ENCODE measurements at places on chromosomes 1 and 21.
A peak's percentile ranks its signal among the peaks of the same experiment; 100 is the strongest.

DNA sequence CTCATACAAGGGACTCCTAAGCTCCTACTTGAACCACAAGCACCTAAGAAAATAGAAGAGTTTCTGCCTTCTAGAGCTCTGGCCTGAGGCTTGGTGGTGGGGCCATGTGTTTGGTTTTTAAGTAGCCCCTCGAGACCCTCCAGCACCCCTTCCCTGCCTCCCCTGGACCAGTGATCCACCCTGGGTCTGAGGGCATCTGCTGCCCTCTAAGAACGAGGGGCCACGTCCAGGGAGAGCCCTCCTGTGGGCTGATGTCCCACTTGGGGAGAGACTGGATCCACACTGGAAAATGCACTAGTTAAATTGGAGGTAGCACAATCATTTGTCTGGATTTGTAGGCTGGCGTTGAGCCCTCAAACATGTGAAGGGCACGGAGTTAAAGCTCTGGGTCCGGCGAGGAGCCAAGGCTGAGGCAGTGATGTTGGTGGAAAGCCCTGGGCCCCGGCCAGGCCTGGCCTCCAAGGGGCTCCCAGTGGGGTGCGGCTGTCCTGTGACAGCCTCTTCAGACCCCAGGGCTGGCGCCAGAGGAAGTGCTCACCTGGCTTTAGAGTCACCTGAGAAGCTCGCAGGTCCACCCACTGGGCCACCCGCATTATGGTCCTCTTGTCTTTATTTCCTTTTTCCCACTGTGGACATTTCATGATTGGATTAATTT lies 65.2 kb downstream of the SLC37A1 start:
- DNase-seq = no peak

DNA sequence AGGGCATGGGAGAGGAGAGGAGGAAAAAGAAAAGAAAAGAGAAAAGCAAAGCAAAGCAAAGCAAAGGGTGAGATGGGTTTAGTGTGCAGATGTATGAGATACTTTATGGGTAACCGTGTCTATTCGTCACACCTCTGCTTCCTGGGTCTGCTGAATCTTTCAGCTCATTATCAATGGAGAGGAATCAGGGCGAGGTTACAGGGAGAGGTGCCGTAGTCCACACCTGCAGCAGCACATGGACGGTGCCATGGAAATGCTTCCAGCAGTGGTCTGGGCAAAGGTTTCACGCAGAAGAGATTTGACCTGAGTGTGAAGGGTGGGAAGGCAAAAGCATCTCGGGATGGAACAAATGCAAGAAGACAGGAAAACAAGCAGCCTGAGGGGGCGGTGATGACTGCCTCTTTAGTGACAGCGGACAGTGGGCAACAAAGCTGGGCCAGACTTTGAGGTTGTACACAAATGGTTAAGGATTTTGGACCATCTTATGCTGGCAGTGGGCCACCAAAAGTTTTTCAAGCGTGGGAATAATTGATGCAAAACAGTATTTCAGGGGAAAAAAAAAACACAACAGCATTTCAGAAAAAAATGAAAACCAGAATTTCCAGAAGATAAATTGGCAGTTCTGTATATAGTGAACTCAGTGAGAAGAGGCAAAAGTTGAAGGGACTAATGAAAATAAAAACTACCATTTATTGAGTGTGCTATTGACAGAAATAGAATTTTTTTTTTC lies 19.5 kb upstream of the SRP9 start:
- no peak for DNase-seq

- no peak for DNase-seq
Observed at GRCh38 chr1:82399093-82399492, 598.4 kb downstream of the ADGRL2 start.

DNA sequence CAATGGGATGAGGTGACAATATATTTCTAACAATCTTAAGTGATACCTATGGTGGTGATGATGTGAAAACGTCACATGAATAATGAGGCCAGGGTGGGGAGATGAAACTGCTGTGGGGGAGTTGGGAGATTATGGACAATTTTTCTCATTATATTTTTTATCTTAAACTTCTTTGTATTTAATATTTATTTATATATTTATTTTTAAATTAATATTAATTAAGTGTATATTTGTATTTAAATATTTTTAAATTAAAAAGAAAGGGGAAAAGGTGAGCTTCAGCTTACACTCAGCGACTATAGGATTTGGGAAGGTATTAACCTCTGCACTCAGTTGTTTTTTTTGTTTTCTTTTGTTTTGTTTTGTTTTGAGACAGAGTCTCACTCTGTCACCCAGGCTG lies 158.7 kb downstream of the PSMG1 start:
- no peak for DNase-seq

DNA sequence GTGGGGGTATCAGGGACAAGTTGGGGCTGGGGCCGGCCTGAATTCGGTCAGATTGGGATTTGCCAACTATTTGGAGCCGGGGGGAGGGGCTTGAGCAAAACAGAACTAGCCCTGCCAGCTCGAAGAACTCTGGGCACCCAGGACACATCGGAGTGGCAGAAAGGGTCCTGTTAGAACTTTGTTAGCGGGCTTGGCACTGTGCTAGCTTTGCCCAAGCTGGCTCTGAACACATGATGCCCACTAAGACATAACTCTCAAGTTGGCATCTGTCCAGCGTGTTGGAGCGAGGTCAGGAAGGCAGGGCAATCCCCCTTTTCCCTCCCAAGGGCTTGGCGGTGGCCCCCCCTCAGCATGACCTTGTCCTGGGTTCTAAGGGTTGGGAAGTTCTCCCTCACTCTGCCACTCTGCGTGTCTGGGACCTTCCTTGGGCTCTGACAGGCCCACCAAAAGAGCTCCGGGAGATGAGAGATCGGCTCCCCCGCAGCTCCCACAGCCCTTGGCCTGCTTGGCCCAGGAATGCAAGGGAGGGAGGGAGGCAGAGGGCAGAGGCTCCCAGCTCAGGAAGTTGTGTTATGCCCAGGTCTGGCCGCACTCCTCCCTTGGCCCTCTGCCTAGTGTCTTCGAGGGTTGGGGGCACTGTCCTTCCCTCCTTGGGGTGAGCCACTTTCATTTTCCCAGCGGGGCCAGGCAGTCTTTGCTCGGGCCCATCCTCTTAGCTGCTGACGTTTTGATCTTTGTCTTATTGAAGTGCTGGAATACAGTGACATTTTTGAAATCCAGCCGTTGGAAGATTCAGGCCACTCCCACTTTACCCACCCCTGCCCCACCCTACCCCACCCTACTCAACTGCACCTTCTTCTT lies 1.2 kb downstream of the LMNA start:
- peak; percentile 81 for DNase-seq

DNA sequence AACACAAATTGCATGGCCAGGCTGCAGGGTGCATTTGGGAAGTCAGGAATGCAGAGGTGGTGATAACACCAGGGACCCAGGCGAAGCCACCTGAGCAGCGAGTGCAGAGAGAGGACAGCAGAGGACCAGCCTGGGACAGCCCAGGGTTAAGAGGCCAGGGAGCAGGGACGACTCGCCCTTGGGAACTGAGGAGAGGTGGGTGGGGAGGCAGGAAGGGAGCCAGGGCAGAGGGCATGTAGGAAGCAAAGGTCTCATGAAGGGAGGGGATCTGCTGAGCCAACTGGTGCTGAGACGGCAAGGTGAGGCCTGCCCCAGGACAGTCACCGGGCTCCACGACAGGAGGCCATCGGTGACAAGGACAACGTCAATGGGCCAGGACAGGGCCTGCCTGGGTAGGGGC lies 16.4 kb downstream of the KIF17 start:
- no peak for DNase-seq

- DNase-seq = peak; percentile 82
Observed at GRCh38 chr1:178501705-178502329, 5.1 kb upstream of the CLEC20A start.

GRCh38 chr1:66239834-66240233 lies 294.1 kb upstream of the SGIP1 start:
- DNase-seq = peak; percentile 10

DNA sequence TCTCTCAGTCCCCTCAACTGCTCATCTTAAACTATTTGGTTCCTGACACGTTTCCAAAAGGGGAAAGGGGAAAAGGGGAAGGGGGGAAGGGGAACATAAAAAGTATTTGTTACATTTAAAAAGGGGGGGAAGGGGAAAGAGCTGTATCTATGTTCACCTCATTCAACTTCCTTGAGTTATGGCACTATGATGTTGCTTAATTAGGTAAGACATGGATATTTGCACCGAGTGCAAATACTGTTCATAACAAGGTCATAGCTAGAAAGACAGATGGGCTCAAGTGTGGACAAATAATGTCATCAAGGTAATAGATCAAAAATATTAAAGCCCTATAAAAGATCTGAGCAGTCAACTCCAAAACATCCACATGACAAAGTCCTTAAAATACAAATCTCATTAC lies 26.0 kb downstream of the GPBP1L1 start:
- no peak for DNase-seq

DNA sequence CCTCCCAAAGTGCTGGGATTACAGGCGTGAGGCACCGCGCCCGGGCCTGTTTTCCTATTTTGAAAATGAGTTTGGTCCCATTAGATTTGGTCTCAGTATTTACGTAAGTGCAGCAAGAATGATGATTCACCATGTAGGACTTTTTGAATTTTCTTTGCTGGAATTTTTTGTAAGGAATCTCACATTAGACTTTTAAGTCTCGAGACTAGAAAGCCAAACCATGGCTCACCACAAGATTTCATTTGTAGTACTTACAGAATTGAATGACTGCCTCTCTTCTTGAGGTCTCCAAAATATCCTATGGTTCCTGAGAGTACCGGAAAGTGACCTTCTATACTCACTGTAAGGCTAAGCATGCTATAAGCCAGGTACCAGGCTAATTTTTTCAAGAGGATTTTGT lies 325 bp downstream of the OR14A2 start:
- DNase-seq = no peak

DNA sequence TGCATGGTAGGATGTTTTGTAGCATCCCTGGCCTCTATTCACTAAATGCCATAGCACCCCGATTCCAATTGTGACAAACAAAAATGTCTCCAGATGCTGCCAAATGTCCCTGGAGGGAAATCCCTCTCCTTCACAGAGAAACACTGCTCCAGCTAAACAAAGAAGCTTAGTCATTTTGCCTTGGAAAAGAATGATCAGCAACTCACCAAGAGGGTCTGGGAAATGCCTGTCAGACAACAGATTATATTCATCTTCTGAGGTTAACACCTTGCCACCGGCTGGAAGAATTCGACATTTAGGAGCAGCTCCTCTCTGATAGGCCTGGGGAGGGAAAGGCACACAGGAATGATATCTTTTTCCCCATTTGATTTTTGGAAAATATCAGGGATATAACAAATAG lies 84.4 kb downstream of the NIBAN1 start:
- DNase-seq = no peak

GRCh38 chr1:244289991-244290785 lies 161.5 kb downstream of the ADSS2 start:
- no peak for DNase-seq
